ENCODE measurements at places on chromosomes 6 and 20. TPM values are rescaled to one million over a fixed set of nuclear protein-coding genes. Genes with fewer than 3 reads are reported as not detected.

Gene IP6K3
- total RNA-seq, result 33.3 TPM

DNA sequence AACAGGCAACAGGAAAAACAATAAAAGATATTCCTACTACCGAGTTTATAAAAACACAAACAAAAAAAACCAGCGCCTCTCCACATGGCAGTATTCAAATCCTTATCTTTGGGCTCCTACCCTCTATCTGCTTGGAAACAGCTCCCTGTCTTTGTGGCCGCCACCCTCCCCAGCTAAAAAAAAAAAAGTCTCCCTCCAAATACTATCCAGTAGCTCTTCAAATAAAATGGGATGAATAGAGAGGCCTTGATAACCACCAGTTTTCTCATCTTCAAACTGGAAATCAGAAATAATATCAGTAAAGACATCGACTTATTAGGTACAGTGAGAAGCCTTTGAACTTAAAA is 96.2 kb downstream of the PSMG4 start:
- DNase-seq, result no peak

GRCh38 chr6:46690911-46691451 is 3.3 kb downstream of the TDRD6 start:
- no peak for DNase-seq

DNA sequence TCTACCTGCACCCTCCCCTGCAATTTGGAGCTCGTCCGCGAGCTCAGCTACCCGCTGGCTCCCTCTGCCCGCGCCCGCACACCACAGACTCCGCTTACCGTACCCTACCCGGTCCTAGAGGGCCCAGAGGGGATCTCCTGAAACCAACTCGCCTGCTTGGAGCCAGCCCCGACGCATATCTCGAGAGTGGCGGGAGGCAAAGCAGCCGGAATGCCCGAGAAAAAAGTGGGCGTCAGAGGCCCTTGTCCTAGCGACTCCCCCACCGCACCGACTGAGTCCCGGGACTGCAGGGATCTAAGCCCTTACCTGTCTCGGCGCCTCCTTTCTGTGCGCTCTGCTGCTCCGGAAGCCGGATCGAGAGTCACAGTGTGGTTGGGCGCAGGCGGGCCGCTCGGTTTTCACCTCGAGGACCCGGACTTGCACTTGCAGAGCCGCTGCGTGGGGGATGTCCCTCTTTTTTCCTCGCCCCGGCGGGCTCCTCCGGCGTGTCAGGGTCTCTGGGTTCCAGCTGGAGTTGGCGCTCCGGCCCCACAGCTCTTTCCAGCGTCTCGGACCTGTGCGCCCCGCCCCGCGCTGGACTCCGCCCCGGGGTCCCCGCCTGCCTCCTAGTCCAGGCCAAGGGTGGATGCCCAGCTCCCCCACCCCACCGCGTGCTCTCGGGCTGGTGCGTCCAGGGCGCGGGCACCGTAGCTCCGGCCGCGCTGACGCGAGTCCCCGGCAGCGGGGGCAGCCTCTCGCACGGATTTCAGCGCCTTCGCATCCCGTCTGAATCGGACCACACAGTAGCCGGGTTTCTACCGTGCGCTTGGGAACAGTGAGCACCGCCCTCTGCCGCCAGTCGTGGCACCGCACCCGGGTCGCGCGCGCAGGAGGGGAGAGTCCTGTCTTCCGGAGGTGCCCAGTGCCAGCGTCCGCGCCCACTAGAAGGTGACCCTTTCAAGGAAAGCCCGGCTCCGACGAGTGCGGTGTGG is at the start of gene PROKR2:
Gene PROKR2 (minus strand): TSS at position 767 of the 971 bp plus-strand sequence. CDS start 2,585 bp downstream, outside the sequence.
- DNase-seq, result no peak
